ENCODE measurements at places on chromosomes 5 and 9.

GRCh38 chr9:129412814-129413536, 207.9 kb downstream of the C9orf50 start:
- DNase-seq: no peak

GRCh38 chr5:135246605-135246922, 152.5 kb downstream of the MACROH2A1 start:
- no peak for DNase-seq

DNA sequence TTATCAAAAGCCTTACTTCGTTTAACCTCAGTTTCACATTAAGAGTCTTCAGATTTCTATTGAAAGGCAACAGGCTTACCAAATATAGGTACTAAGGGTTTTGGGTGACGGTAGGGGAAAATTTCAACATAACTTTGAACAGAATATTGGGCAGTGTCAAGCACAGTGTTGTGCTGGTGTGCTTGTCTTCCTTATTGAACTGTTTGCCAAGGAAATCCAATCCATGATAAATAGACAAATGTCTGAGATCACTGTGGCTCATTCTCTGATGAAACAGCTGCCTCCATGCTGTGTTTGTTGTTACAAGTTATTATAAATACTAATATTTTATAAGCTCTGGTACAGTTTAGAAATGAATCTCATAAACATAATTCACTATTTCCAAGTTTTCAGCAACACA, 730.1 kb downstream of the NR2F1-AS1 start:
- peak; percentile 57 for DNase-seq

GRCh38 chr5:106127341-106127781, 1543.4 kb downstream of the EFNA5 start:
- DNase-seq: no peak

DNA sequence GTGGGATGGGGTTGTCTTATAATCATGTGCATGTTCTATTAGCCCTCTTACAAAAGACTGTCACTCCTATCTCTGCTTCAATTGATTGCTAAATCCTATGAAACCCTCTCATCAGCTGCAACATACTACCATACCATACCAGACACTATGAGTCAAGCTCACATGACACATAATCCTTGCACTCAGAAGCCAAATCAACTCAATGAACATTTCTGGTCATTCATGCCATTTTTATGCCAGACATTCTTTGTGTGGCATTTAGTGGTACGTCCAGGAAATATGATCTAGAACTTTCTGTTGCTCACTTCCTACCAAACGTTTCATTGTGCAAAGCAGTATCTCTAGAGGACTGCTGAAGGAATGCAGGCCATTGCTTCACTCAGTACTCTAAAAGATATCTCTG, 159.2 kb upstream of the GNA14 start:
- DNase-seq: no peak

GRCh38 chr5:67903121-67903520, 312.4 kb upstream of the PIK3R1 start:
- DNase-seq: no peak

GRCh38 chr9:22206833-22207232, 197.7 kb upstream of the CDKN2B start:
- DNase-seq: no peak

DNA sequence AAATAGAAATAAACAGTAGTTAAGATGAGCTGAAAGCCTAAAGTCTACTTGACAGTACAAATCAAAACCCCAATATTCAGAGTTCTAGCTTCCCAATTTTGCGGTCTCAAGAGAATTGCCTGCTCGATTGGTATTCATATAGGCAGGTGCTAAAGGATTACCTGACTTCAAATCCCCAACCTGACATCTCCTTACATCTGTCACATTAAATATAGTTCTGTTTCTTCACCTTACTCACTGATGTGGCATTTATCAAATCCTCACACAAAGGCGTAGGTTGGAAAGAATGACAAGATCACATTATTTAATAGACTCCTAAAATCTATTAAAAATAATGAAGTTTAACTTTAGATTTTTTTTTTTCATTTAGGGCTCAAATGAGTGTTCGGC, 72.8 kb upstream of the ANKH start:
- DNase-seq: no peak

DNA sequence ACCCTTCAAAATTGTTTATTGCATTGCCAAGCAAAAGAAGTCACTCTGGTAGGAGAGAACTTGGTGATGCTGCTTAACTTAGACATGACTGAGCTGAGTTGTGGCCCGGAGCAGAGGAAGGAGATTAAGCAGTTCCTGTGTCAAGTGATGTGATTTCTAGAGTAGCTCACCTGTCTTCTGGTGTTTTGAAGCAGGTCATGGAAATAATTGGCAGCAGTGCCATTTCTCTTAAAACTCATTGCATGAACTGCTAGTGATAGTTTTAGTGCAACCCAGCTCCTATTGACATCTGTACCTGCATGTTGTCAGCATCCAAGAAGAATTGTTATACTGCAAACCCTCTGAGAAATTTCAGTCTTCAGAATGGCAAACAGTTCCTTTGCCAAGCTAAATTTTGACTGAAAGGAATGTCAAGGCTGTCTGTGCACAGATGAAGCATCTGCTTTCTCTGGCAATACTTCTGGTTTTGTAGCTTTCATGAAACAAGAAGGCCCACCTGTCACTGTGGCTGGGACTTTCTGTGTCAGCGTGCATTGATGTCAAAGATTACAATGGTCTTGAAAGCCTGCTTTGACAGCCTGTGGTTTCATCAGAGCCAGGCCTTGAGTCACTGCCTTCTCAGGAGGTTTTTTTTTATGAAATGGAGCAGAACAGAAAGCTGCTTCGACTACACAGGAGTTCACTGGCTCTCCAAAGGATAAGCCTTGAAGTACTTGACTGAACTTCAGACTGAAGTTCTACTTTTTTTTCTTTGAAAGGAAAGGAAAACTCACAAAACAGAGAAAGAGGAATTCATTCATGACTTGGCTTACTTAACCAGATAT, 90.6 kb downstream of the RALGPS1 start:
- no peak for DNase-seq

DNA sequence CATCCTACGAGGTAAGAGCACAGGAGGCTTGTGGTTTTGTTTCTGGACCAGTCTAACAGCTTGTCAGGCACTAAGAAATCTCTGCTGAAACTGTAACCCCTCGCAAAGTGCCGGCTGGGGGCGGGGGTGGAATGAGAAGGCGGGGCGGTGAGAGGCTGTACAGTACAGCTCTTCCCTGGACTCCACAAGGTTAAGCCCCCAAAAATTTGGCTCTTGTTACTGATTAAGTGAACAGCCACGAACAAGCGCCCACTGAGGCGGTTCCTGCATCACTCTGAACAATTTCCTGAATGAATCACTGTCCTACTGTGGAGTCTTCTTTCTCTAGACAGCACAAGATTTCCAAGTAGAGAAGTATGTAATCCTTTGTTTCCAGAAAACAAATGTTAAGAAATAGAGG, 6.8 kb downstream of the FBP2 start:
- no peak for DNase-seq

DNA sequence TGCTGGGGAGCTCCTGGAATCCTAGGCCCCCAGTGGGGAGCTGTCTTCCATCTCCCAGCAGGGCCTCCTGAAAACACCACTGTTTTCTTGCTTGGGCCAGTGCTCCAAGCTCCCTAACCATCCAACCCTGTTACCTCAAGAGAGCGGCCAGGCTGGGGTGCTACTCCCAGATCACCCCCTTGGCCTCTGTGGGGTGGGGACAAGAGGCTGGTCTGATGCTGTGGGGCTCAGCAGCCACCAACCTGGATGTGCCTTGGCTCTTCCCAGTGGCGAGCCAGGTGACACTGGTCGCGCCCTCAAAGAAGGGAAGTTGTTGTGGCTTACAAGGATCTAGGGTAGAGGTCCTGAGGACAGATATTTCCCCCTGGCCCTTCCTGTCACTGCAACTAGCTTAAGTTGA, 49.0 kb downstream of the SECISBP2 start:
- DNase-seq: no peak

DNA sequence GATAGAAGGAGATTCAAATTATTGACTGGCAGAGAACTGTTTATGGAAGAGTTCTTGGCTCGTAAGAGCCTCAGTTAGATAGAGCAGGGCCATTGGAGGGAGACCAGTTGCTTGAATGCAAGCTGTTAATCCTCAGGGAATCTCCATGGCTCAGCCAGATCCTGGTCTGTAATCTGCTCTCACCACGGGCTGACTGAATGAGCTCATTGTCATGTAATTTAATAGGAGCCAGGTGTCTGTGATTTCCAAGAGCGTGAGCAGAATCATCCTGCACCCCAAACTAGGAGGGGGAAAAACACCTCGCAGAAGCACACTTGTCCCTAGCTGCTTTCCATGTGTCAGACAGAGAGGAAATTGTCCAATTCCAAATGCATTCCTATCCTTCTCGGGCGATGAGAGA, 19.1 kb upstream of the KCNMB1 start:
- DNase-seq: no peak

GRCh38 chr5:143931476-143931875, 119.5 kb downstream of the HMHB1 start:
- DNase-seq: no peak

GRCh38 chr9:70954126-70954525, 167.3 kb downstream of the TRPM3 start:
- DNase-seq: no peak

DNA sequence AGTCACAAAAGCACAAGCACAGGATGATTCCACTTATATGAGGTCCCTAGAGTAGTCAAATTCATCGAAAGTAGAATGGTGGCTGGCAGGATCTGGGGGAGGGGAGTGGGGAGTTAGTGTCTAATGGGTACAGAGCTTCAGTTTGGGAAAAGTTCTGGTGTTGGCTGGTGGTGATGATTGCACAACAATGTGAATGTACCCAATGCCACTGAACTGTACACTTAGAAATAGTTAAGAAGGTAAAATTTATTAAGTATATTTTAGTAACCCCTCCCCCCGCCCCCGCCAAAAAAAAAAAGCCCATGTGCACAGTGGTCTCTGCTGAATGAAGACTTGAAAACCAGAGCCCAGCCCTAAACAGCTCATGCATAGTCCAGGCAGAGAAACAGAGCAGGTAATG, 24.8 kb upstream of the GTF3C5 start:
- no peak for DNase-seq

DNA sequence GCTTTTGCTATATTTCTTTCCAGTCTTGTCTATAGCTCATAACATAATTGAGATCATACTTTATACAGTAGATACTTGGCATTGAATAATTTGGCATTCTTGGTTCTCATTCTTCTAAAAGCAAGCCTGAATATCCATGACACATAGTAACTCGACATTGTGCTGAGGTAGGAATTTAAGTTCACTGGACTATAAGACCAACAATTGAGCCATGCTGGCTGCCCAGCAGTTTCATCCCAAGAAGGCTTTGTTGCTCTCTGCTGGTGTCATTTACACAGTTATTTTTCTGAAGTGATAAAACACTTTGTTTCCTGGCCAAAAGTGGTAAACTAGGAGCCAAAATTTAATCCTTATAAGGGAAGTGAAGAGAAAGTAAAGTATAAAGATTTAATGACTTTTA, 192.0 kb downstream of the ADAMTSL1 start:
- DNase-seq: no peak
